Colonic mucosa (tissue), 4 donors: ENCODE measurements at places on chromosomes 12 and 14. TPM values are rescaled to one million over a fixed set of nuclear protein-coding genes. Genes with fewer than 3 reads are reported as not detected.

DNA sequence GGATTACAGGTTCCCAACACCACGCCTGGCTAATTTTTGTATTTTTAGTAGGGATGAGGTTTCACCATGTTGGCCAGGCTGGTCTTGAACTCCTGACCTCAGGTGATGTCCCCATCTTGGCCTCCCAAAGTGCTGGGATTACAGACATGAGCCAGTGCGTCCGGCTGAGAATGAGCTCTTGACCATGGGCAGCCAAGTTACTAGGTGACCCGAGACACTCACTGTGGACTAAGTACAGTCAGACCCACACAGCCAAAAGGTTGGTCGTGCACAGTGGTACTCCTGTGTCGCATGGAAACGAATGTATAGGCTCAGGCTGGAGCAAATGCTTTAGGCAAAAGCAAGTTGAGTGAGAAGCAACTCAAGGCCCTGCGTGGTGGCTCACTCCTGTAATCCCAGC is 21.0 kb downstream of the DLK1 start:
- no peak overlapping the region for H3K4me3 ChIP-seq
- no peaks in the 10 kb centered on the region for H3K4me1 ChIP-seq
- no peak overlapping the region for H3K27ac ChIP-seq

- DNase-seq, result no peak
- H3K27ac ChIP-seq, result no peak overlapping the region
- no peaks in the 10 kb centered on the region for H3K27me3 ChIP-seq
- H3K36me3 ChIP-seq, result no peaks in the 10 kb centered on the region
These were observed 287.6 kb upstream of the E2F7 start for GRCh38 chr12:77352946-77353345.

DNA sequence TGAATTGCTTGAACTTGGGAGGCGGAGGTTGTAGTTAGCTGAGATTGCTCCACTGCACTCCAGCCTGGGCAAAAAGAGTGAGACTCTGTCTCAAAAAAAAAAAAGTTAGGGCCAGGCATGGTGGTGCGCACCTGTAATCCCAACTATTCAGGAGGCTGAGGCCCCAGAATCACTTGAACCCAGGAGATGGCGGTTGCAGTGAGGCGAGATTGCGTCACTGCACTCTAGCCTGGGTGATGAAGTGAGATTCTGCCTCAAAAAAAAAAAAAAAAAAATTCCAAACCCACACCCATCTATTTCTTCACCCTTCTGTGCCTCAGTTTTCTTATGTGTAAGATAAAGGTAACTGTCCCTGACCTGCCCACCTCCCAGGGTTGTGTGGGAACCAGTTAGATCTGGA is 11.0 kb upstream of the MLXIP start:
- peaks cover 9% of the 10 kb centered on the region for H3K4me1 ChIP-seq
- no peaks in the 10 kb centered on the region for H3K27me3 ChIP-seq
- no peak overlapping the region for H3K4me3 ChIP-seq
- no peaks in the 10 kb centered on the region for H3K36me3 ChIP-seq
- DNase-seq, result no peak
- H3K27ac ChIP-seq, result no peak overlapping the region

DNA sequence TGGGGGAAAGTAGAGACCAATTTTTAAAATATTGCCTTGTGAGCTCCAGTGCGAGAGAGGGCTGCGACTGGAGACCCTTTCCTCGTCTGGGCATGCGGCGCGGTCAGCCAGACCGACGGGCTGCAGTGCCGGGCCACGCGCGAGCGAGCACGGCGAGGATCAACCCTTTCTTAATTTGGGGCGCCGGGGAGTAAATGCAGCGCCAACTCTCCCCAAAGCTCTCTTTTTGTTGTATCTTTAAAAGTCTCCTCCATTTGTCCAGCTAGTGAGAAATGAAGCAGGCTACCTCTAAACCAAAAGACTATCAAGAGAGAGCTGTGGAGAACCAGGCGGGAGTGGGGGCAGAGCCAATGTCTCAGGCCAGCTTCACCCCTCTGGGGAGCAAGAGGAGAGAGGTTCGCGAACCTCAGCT is 1.4 kb downstream of the SIX1 start:
- no peak for DNase-seq
- H3K36me3 ChIP-seq, result no peaks in the 10 kb centered on the region
- peaks cover 97% of the 10 kb centered on the region for H3K27me3 ChIP-seq
- peak overlapping the region; percentile 2 for H3K4me3 ChIP-seq
- H3K4me1 ChIP-seq, result peaks cover 15% of the 10 kb centered on the region

- H3K27me3 ChIP-seq, result no peaks in the 10 kb centered on the region
- peak overlapping the region; percentile 99 for H3K27ac ChIP-seq
- H3K4me1 ChIP-seq, result peaks cover 22% of the 10 kb centered on the region
These were observed 1.2 kb upstream of the GAPDH start for GRCh38 chr12:6532927-6533652.

Gene INF2
- total RNA-seq, result 162 TPM

Gene JAG2
- total RNA-seq, result 11.0 TPM

Gene GOLT1B
- 35.5 TPM for total RNA-seq

Gene ZNF10
- 2.7 TPM for total RNA-seq

Gene ASB2
- total RNA-seq, result 1.3 TPM
